NCI-H187 treated with DMSO at 0.1 percent for 48 hours (cell line): ENCODE measurements at places on chromosomes 2 and 18.
A peak's percentile ranks its signal among the peaks of the same experiment; 100 is the strongest.

DNA sequence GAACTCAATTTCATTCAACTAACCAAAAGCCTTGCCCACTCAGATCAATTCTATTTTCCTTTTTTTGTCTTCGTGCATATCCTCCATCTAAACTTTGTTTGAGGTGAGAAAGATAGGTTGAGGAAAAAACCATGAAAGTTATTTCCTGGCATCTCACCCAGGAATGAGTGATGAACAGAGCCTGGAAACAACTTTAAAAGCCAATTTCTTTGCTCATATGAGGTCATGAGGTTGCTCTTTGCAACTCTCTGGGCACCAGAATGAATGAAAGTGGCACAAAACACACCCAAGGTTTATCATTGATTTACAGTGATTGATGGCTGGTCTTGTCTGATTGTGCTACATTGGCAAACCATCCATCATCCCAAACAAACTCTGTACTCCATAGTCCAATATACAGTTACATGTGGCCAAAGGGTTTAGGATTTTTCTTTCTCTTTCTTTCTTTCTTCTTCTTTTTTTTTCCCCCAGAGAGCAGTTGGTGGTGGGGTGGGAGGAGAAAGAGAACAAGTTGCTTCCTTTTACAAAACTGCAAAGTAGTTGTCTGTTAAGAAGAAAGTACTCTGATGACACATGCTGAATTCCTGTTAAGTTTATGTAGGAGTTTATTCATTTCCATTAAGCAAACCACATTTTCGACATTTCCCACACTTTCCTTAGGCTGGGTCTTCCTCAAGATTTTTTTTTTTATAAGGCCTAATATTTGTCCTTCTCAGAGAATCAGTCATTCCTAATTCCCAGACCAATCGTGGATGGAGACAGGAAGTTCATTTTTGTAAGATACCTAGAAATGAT, 575.9 kb upstream of the ZEB2 start:
- no peak for DNase-seq

DNA sequence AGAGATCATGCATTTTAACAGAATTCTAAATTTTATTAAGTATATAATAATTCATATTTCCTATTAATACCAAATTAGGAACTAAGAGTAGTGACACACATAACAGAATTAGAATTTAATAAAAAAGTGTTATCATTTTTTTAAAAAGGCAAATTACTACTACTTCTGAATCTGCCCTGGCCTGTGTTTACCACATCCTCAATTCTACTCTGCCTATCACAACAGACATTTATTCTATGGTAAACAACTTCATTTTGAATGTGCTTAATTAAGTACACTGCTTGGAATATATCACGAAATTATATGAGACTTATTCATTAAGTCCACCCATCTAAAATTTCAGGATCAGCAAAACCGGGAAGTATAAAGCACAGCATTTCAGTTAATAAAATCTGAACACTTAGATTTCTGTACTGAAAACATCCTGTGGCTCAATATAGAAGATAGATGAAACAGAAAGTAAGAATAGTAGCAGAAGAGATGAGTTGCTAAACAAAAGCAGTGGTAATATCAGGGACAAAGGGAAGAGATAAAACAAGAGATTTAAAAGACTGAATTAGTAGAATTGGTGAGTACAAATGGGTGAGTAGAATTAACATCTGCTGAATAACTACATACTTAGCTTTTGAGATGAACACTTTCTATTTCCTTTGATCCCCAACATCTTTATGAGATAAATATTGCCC, 3.7 kb downstream of the SMC6 start:
- DNase-seq, result no peak

DNA sequence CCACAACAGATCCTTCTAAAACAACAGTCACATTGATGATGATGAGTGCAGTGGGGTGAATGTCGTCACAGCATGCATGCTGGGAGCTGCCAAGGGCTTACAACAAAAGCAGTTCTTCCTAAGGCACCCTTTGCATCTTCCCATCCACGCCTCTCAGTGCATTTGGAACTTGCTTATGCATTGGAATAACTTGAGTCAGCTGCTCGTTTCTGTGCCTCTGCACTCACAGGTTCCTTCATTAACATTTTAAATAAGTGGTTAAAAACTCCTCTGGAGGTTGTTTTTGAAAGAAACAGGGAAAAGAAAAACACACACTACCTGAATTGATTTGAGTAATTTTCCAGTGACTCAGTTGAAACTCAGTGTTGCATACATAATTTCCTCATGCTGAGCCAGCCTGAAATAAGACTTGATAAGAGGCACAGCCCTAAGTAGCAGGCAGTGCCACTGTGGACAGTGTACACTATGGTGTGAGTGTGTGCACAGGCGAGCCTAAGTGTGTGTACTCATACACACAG, 46.8 kb upstream of the TRIM43B start:
- DNase-seq, result no peak

DNA sequence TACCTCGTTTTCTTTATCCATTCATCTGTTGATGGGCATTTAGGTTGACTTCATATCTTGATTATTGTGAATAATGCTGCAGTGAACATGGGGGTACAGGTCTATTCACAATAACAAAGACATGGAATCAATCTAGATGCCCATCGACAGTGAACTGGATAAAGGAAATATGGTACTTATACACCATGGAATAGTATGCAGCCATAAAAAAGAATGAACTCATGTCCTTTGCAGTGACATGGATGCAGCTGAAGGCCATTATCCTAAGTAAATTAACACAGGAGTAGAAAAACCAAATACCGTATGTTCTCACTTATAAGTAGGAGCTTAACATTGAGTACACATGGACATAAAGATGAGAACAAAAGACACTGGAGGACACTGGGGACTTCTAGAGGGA, 111.6 kb downstream of the LAMA3 start:
- DNase-seq, result no peak

- no peak for DNase-seq
Observed at GRCh38 chr2:70145851-70146739, 44.7 kb downstream of the C2orf42 start.

DNA sequence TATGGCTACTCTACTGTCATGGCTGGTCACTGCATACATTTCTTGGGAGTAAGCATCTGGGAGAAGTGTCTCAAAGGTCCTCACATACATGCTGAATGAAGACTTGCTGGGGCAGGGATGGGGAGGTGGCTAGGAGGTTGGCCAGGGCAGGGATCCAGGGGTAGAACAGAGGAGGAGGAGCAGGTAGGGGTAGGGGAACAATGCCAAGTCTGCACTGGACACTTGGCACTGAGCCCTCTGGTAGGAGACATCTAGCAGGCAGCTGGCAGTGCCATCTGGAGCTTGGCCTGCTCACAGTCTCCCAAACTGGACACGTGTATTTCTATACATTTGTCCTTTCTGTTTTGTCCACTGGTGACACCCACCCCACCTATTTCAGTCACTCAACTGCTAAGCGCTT, 62.7 kb upstream of the REV1 start:
- DNase-seq, result no peak

- DNase-seq, result no peak
Observed at GRCh38 chr2:21042958-21043743, 722 bp downstream of the APOB start.

GRCh38 chr2:75607400-75607798, 39.2 kb upstream of the MRPL19 start:
- DNase-seq, result no peak

DNA sequence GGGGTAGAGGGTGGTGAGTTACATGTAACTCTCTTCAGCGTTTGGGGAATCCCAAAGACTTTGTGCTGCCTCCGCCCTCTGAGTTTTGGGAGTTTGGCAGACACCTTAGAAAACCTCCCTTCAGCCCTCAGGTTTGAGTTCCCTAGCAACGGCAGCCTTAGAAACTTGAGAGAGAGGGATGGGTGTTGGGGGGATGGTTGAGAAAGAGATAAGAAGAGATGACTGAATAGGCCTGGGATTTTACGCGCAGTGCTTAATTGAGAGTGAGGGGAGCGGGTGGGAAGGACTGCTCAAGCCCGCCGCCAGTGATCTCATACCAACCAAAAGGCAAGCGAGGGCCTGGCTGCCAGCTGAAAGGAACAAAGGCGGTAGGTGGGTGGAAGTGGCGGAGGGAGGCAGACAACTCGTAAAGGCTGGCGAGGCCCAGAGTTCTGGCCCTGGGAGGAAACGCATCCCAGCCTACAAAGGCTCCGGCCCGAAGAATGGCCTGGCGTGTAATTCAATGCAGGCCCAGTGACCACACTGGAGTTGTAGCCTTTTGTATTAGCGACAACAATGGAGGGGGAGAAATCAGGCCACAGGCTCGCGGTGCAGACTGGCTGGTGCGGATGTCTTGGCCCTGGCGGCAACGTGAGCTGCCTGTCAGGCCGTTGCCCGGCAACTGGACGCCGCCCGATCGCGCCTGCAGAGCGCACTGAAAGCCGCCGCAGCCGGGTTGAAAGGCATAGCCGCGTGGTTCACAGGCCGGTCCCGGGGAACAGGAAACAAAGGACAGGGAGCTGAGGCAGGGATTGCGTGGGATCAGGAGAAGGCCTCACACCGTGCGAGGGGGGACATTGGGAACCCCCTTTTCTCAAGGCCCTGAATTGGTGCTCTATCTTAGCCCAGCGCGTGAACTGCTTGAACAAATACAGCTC, 39.9 kb upstream of the DARS1 start:
- no peak for DNase-seq

DNA sequence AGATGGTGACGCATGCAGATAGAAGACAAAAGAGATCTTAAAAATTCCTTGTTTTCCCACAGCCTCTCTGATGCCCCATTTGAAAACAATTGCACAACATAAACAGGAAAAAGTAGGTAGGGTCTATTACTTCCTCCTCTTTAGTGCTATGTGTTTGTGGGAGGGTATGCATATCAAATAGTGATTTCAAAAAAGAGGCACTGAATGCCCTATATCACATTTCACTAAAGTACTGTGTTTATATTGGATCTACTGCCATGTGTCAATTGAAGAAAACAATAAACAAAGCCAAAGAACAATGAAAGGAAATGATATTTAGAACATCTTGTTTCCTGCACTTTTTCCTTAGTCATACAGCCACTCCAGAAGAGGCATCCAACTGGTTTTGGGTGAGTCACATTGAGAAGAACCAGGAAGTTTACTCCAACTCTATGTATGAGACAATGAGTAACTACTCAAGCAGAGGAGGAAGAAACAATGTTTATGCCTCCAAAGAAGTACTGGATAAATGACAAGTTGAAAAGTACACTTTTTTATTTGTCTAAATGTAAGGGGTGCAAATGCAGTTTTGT, 583.6 kb downstream of the FBXO15 start:
- DNase-seq, result no peak

GRCh38 chr2:108345951-108346350, 31.8 kb upstream of the SULT1C4 start:
- no peak for DNase-seq

GRCh38 chr2:10141736-10142639, 19.4 kb downstream of the RRM2 start:
- DNase-seq, result no peak

DNA sequence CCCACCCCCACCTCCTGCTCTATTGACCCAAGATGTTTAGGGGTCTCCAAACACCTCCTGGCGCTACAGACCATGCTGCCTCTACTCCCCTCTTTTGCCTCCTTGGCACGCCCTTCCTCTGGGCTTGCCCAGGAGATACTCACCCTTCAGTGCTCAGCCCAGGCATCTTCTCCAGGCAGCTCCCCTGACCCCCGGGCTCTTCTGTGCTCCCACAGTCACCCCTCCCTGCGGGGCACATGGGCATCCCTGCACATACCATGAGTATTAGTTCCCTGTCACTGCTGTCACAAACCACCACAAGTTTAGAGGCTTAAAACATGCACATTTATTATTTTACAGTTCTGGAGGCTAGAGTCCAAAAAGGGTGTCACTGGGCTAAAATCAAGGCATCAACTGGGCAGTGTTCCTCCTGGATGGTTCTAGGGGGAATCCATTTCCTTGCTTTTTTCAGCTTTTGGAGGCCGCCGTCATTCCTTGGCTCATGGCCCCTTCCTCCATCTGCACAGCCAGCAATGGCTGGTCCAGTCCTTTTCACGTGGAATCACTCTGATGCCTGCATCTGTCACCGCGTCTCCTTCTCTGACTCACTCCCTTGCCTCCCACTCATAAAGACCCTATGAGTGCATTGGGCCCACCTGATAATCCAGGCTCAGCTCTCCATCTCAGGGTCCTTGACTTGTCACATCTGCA, 230.4 kb upstream of the COPS8 start:
- no peak for DNase-seq

GRCh38 chr2:2187196-2187595, 143.9 kb downstream of the MYT1L start:
- peak; percentile 70 for DNase-seq

GRCh38 chr18:28005164-28005563, 171.8 kb downstream of the CDH2 start:
- DNase-seq, result no peak

GRCh38 chr18:61842146-61842545, 50.7 kb downstream of the RNF152 start:
- DNase-seq, result no peak

GRCh38 chr2:38274286-38275276, 102.5 kb downstream of the ATL2 start:
- DNase-seq, result peak; percentile 66

DNA sequence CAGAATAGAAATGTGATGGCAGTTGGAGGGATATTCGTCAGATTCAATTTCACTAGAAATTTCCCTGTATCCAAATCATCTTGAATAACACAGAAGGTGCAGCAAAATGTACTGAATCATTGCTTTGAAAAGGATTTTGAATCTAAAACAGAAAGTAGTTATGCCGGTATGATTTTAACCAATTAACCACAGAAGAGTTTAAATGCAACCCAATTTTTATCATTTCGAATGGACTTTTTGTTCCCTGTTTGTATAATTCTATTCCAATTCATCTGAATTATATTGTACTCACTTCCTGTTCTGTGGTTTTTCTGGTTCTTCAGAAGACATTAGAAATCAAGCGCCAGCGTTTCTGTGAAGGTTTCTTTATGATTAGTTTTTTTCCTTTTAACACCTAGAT, 190.4 kb downstream of the MYO3B start:
- DNase-seq, result no peak
